ENCODE measurements at places on chromosomes 1 and 21. TPM values are rescaled to one million over a fixed set of nuclear protein-coding genes. Genes with fewer than 3 reads are reported as not detected.

Gene CAPN8
- total RNA-seq, result 123 TPM

Gene GRIK3
- 0.40 TPM for total RNA-seq

Gene PPP1R8
- total RNA-seq, result 32.1 TPM

Gene MXRA8
- 213 TPM for total RNA-seq

Gene OR2T33
- total RNA-seq, result not detected

Gene FAM110D
- total RNA-seq, result 1.1 TPM

Gene LIPI
- not detected for total RNA-seq

Gene KCNK2
- 0.71 TPM for total RNA-seq

Gene KRTAP21-2
- total RNA-seq, result not detected

Gene CHRNB2
- total RNA-seq, result 0.09 TPM

Gene TFF2
- total RNA-seq, result not detected

Gene ZNF593OS
- total RNA-seq, result not detected

Gene NAV1
- 28.8 TPM for total RNA-seq

Gene E2F2
- 4.9 TPM for total RNA-seq

Gene CKS1B
- 33.6 TPM for total RNA-seq

Gene ECM1
- 20.0 TPM for total RNA-seq

DNA sequence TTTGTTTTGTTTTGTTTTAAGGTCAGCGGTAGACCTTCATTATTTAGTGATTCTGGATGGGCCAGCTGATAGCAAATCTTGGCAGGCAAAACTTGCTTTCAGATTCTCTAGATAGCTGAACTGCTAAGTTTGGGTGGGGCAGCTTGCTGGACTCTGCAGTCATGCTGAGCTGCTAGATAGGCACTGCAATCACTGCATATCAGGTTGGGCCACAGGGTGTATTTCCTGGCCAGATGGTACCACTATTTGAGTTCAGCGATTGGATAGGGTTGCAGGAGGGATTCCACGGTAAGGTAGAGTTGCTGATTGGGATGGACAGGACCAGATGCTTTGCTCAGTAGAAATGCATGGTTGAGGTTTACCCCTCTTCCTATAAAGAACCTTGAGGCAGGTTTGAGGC is 579.3 kb upstream of the ADGRL4 start:
- DNase-seq, result no peak

- peak; percentile 49 for DNase-seq
Measured at GRCh38 chr1:36885540-36886357, 148.6 kb downstream of the GRIK3 start.

- DNase-seq, result no peak
Measured at GRCh38 chr1:15945832-15946448, 30.0 kb downstream of the ZBTB17 start.

- no peak for DNase-seq
Measured at GRCh38 chr1:245288796-245289195, 134.0 kb downstream of the KIF26B start.

GRCh38 chr1:55530749-55531478 is 315.8 kb upstream of the USP24 start:
- no peak for DNase-seq

- DNase-seq, result no peak
Measured at GRCh38 chr1:6495041-6495441, 3.6 kb upstream of the PLEKHG5 start.

GRCh38 chr1:202834771-202835547 is 24.2 kb downstream of the PCAT6 start:
- DNase-seq, result no peak

DNA sequence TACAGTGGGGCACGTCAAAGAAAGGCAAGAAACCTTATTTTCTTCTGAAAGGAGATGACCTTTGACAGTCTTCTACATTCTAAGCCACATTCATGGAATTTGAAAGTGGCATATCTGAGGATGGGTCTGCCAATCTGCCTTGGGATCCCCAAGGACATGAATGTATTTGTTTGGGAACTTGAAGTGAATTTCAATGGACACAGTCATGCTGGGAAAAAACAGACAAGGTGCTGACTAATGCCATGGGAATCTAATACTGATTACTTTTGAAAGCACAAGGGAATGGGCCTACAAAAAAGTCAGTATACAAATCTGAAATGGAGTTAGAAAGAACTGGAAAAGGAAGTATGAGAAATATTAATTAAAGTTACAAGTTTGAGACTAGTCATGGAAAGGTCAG is 128.8 kb downstream of the KCNJ6 start:
- no peak for DNase-seq

- peak; percentile 25 for DNase-seq
Measured at GRCh38 chr1:16152481-16153087, 3.3 kb downstream of the EPHA2 start.

GRCh38 chr21:37047079-37047478 is 25.8 kb downstream of the PIGP start:
- DNase-seq, result no peak

GRCh38 chr1:110007046-110007830 is 22.7 kb downstream of the AHCYL1 start:
- DNase-seq, result no peak

DNA sequence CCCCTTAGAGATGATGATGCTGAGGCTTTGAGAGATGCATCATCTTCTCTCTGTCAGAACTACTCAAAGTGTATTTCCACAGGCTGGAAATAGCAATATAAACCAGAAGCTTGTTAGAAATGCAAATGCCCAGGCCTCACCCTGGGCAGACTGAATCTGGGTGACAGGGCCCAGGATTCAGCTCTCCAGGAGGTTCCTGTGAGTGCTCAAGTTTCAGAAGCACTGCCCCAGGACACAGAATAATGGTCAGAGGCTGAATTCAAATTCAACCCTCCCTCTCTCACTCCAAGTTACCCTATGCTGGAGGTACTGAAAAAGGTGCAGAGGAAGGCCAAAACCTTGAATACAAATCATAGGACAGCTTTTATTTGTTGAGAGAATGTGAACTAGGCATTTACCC is 98.5 kb upstream of the NGF start:
- no peak for DNase-seq

DNA sequence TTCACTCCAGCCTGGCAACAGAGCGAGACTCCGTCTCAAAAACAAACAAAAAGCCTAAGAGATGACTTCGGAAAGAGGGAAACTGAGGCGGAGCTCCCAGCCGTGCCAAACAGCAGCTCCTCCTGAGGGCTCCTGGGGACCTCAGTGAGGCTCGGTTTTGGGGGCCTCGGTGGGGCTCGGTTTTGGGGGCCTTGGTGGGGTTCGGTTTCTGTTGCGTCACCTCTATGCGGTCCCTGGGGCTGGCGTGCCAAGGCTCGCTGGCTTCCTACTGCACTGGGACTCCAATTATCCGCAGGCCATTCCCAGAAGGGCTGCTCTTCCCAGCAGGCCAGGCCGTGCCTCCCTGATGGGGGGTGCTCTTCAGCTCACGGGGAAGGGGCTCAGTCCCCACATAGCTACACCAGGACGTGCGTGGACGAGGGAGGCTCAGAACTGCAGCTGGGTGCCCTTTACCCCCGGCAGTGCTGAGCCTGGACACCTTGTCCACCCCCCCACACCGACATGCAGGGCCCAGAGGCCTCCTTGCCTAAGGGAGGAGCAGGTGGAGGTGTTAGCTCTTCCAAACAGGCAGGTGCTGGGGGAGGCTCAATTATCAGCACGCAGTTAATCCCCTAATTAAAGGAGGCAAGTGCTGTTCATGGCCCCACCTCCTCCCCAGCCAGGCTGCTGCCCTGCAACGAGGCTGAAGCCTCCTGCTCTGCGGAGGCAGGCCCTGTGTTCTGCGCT is 5.1 kb upstream of the C1orf159 start:
- no peak for DNase-seq

DNA sequence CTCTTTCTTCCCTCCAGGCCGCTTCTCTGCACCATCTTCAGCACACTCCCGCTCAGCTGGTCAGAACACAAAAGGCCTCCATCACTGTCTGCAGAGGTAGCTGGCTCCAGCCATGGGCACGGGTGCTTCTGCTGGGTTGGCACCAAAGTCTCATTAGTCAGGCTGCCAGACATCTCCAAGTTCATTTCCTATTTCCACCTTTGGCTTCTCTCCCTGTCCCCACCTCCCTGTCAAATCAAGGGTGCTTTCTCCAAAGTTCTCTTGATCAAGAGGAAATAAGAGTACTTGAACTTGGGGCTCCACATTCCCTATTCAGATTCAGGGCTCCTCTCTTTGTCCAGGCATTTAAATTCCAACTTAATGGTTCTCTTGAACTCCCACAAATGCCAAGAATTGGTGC is 33.9 kb upstream of the GRIK3 start:
- DNase-seq, result no peak

GRCh38 chr1:11838349-11839272 is 9.0 kb downstream of the NPPA start:
- DNase-seq, result peak; percentile 78

- DNase-seq, result no peak
Measured at GRCh38 chr1:21392587-21393263, 47.2 kb upstream of the NBPF3 start.

DNA sequence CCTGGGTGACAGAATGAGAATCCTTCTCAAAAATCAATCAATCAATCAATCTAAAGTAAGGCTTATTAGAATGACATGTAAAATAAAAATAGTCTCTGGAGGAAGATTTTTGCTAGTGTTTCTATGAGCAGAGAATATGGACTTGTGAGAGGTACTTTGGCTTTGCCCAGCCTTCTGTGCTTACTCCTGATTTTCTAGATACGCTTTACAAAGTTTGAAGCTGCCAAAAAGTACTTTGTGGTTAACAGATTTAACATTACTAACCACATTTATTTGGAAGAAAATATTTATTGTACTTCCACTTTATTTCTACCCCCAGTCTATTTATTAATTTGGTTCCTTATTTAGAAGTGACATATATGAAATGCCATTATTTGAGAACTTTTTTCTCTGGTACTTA is 41.0 kb downstream of the CEP350 start:
- no peak for DNase-seq

DNA sequence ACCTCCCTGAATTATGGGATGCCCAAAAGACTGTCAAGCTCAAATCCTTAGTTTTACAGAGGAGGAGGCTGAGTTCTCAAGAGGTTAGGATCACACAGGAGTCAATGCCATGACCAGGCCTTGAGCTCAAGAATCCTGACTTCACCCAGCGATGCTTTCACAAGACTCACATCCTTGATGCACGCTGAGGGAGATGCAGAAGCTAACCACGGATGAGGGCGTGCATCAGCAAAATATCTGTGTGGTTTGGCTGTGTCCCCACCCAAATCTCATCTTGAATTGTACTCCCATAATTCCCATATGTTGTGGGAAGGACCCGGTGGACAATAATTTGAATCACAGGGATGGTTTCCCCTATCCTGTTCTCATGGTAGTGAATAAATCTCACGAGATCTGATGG is 133.2 kb downstream of the KCNJ6 start:
- no peak for DNase-seq

DNA sequence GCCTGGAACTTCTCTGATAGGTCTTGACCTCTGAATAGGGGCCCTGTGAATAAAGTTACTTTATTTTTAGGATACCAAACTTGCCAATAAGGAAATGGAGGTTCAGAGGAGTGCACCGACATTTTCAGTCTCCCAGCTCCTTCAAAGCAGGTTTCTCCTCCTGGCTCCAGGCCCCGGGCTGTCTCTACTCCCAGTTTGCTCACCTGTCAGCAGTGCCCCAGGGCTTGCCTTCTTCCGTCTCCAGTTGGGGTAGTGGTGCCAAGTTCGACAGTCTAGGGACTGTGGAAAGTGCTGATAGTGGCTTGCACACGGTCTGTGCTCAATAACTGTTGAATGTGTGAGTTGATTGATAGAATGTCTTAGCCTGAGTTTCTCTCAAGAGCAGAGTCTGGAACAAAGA is 149.2 kb downstream of the ACTL8 start:
- DNase-seq, result no peak

- no peak for DNase-seq
Measured at GRCh38 chr1:216186816-216187215, 236.4 kb downstream of the USH2A start.

- DNase-seq, result peak; percentile 87
Measured at GRCh38 chr21:44297525-44298290, 2.1 kb upstream of the PFKL start.

- no peak for DNase-seq
Measured at GRCh38 chr1:10084045-10084444, 51.3 kb downstream of the UBE4B start.

DNA sequence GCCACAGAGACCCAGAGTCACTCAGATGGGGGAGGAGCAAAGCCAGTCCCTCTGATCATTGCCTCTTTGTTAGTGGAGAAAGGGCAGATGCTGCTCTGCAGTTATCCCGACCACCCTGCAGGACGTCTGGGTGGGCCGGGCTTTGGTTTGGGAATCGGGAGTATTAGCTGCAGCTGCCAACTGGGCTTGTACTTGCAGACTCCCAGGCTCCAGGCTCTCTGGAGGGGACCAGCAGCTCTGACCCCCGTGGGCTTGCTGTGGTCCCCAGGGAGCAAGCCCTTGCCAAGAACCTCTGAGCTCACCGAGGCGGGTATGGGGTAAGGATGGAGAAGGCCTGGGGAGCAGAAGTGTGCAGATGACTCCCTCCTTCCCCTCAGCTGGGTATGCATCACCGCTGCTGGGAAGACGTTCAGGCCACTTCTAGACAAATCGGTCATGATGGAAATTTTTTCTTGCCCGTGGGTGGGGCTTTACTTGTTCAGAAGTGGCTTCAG is 21.6 kb downstream of the MAPKAPK2 start:
- peak; percentile 92 for DNase-seq

DNA sequence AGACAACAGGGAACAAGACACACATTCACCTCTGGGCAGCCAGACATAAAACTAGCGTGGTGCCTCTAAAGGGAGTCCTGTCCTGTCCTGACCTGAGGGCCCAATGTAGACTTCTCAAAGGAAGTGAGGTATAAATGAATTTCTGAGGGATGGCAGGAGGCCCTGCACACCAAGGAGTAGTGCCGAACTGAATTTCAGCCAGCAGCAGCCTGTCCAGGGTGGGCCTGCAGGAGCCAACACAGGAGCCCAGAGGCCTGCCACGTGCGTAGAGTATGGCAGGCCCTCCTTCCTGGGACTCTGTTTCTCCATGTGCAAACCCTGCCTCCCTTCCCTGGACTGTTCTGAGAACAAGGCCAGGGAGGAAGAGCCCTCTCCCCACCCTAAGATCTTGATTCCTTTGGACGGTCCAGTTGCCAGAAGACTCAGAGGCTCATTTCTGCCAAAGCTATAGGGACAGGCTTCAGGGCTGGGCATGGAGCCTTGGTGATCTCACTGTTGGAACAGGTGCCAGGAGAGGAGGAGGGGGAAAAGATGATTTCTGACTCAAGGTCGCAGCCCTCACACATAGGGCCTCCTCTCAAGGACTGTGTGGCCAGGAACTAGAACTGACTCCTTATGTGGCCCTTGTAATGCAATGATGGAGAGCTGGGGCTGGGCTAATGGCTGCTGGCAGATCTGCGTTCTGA is 1.8 kb upstream of the FABP3 start:
- DNase-seq, result no peak

- no peak for DNase-seq
Measured at GRCh38 chr1:93662481-93663207, 19.0 kb downstream of the BCAR3 start.

GRCh38 chr1:176786274-176786673 is 323.3 kb downstream of the PAPPA2 start:
- no peak for DNase-seq

DNA sequence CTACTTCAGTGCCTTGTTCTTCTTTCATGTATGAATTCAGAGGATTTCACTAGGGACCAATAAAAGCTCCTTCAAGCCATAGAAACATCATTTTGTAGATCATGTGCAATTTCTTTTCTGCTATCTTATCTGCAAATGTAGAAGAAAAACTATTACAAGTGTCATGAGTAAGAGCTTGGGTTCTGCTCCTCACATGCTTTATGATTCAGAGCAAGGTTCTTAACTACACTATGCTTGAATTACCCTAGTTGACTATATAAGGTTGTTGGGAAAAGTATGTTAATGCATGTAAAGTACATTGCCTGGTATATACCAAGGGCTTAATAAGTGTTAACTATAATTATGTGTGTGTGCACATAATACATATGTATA is 91.4 kb upstream of the S1PR1 start:
- no peak for DNase-seq

Data from lung (tissue), 17 donors.